ENCODE measurements at places on chromosomes 7 and 10.

- DNase-seq, result no peak
Measured at GRCh38 chr7:52085610-52086009, 769.0 kb upstream of the COBL start.

- peak; percentile 89 for DNase-seq
Measured at GRCh38 chr7:12715372-12716133, 28.1 kb downstream of the ARL4A start.

DNA sequence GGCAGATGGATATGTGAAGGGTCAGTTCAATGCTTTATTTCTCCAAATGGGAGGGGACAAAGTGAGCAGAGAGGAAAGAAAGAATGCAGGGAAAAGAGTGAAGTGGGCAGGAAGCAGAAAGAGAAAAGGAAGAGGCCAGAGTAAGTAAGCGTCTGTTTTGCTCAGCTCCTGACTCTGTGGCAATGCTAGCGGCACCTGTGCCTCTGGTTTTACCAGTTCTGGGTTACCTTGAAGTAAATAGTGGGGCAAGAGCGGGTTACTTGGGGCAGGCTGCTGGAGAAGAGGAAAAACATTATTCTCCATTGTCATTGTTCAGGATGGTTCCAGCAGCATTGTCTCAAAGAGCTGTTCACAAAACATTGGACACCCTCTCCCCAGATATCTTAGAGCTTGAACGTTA, 1.9 kb downstream of the TAS2R40 start:
- peak; percentile 44 for DNase-seq

- no peak for DNase-seq
Measured at GRCh38 chr10:110725801-110726630, 81.9 kb downstream of the RBM20 start.

GRCh38 chr10:11782793-11783557, 40.2 kb upstream of the PROSER2 start:
- DNase-seq, result peak; percentile 43

DNA sequence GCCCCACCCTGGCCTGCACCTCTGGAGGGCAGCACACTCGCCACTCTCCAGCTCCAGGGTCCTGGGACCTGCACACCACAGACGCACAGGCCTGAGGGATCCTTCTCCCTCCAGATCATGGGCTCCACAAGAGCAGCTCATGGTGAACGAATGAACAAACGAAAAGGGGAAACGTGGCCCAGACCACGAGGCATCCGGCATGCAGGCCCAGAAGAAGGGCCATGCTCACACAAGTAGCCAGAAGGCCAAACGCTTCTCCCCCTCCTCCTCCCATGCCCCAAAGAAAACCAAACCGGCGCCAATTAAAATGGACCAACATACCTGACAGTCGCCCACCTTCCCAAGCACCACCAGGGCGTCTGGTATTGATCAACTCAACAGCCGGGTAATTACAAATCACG, 30.4 kb downstream of the MAD1L1 start:
- DNase-seq, result no peak

DNA sequence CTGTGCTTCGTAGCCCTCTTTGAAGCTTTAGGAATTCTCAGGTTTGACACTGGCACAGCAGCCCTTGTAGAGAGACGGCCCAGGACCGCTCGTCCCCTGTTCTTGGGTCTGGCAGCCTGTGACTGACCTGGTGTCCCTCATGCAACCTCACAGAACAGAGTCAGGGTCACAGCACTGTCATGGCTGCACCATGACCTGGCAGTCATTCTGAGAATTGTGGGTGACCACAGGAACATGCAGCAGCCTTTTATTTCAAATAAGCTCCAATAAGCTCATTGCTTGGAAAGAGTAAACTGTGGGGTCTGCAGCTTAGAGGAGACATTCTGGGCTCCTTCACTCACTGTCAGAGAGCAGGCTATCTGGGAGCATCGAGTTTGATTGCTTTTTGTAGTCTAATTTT, 42.5 kb downstream of the MYO1G start:
- no peak for DNase-seq

GRCh38 chr7:133059263-133059662, 22.6 kb downstream of the CHCHD3 start:
- no peak for DNase-seq

DNA sequence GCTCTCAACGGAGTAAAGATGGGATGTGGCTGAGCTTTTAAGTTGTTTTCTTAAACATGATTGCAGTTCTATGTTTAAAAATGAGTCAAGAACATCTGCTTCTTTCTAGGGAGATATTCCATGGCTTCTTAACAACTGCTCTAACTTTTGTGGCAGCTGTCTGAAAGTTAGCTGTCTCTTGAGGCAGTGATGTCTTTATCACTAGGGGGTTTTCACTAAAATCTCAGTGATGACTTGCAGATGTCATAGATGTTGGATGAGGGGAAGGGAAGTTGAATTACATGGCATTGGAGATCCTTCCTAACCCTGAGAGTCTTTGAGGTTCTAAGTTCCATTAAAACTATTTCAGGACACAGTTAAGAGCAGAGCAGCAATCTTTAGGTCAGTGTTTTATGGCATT, 43.5 kb downstream of the PRKG1 start:
- no peak for DNase-seq

- DNase-seq, result peak; percentile 77
Measured at GRCh38 chr10:31602541-31603234, 283.7 kb downstream of the ZEB1 start.
